NCI-H1417 treated with DMSO at 0.1 percent for 48 hours (cell line): ENCODE measurements at places on chromosomes 1 and 21.

- DNase-seq: no peak
Measured at GRCh38 chr1:54163051-54163450, 10.3 kb upstream of the CDCP2 start.

GRCh38 chr1:8252266-8252951, 65.5 kb upstream of the SLC45A1 start:
- no peak for DNase-seq

DNA sequence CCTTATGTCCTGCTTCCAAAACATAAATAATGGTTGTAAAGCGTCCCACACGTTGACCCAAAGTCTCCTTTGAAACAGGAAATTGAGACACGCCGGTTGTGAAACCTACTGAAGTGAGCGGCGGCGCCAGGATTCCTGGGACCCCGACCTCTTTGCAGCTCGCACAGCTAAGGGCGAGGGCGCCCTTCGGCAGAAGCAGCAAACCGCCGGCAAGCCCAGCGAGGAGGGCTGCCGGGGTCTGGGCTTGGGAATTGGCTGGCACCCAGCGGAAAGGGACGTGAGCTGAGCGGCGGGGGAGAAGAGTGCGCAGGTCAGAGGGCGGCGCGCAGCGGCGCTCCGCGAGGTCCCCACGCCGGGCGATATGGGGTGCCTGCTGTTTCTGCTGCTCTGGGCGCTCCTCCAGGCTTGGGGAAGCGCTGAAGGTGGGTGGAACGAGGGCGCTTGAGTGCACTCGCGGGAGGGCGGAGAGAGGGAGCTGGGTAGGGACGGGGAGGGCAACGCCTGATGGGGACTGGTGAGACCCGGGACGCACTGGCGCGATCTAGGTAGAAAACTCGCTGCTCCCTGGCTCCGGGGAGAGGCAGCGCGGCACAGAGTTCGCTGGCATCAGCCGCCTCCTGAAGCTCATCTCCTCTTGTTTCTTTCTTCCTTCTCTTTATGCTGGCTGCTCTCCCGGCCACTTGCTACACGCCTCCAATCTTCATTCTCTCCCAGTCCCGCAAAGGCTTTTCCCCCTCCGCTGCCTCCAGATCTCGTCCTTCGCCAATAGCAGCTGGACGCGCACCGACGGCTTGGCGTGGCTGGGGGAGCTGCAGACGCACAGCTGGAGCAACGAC, at the start of gene CD1D:
Gene CD1D, plus strand, starts transcription at position 155 of the 836 bp plus-strand sequence. Its CDS starts 207 bp downstream, at position 362.
- no peak for DNase-seq

GRCh38 chr1:39632682-39633417, 6.6 kb downstream of the HEYL start:
- no peak for DNase-seq

- no peak for DNase-seq
Measured at GRCh38 chr1:9825093-9826074, 1.6 kb upstream of the CLSTN1 start.

DNA sequence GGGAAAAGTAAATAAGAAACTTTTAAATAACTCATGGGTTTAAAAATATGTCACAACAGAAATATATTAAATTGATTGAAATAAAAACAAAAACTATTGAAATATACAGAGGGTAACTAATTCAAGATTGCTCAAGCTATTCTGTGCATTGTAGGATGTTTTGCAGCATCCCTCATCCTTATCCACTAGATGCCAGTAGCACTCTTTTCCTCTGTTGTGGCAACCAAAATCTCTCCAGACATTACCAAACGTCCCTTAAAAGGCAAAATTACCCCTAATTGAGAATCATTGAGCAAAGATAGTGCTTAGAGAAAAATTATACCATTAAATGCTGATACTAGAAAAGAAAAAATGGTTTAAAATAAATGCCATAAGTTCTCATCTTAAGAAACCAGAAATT, 682.6 kb downstream of the RWDD3 start:
- peak; percentile 26 for DNase-seq

- DNase-seq: peak; percentile 12
Measured at GRCh38 chr1:7942214-7942921, 1.7 kb upstream of the TNFRSF9 start.

DNA sequence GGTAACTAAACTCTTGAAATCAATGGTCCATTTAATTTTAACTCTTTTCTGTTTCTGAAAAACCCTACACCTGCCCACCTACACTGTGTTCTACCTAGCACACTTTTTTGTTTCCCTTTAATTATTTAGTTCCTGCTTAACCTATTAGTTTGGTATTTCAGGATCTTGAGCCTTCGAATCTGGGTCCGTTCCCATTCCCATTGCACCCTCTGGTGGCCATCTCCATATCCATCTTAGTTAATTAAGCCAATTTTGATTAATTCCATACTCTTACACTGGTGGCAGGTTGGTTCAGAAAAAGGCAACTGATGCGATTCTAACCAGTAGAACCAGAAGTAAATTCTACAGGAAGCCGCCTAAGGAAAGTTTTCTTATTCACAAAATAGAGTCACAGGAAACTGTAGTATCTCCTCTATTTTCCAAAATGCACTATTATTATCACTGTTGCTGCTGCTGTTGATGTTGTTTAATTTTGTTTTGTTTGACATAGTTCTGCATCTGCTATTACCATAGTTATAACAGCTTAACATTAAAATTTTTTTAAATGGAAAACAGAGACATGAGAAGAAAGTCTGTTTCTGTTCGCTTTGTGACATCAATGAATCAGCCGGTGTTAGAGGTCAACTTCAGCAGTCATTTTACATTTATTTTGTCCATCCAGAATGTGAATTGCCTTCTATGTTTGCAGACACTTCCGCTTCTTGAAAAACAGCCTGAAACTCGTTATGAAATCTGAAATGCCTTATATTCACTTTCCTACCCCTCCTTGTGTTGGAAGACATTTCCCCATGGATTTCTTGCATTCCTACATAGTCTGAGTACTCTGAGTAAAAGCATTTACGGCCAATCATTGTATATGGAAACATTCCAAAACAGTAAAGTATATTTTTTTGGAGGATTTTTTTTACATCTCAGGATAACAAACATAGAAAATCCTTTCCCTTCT, 115.5 kb upstream of the NCAM2 start:
- DNase-seq: peak; percentile 35
